ENCODE measurements at places on chromosomes 1 and 21.

DNA sequence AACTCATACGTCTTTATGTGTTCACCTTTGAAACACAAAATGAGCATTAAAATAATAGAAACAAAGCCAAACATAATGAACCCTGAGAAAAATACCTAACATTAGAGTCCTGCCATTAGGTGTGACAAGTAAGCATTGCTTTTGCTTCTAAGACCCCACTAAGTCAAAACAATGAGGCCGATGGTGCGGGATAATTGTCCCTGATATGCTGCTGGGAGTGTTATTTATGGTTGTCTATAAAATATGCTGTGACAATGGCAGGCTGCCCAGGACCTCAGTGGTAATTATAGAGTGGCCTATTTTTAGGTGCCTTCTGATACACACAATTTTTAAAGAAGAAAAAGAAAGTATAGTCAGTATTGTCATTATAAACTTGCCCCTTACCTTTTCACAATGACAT, 1423.1 kb downstream of the AMY1C start:
- DNase-seq = peak; percentile 61

DNA sequence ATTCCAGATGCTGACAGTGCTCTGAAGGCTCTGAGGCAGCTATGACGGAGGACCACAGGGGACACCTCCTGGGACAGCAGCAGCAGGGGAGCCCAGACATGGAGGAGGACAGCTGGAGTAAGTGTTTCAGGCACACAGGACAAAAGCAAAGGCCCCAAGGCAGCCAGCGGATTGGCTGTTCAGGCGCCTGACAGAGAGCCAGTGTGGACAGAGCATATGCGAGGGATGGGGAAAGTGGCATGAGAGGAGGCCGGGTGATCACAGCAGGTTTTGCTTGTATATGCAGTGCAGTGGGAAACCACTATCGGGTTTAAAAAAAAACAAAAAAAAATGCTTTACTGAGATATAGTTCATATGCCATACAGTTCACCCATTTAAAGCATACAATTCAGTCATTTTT, 19.1 kb downstream of the CHRNB2 start:
- no peak for DNase-seq

DNA sequence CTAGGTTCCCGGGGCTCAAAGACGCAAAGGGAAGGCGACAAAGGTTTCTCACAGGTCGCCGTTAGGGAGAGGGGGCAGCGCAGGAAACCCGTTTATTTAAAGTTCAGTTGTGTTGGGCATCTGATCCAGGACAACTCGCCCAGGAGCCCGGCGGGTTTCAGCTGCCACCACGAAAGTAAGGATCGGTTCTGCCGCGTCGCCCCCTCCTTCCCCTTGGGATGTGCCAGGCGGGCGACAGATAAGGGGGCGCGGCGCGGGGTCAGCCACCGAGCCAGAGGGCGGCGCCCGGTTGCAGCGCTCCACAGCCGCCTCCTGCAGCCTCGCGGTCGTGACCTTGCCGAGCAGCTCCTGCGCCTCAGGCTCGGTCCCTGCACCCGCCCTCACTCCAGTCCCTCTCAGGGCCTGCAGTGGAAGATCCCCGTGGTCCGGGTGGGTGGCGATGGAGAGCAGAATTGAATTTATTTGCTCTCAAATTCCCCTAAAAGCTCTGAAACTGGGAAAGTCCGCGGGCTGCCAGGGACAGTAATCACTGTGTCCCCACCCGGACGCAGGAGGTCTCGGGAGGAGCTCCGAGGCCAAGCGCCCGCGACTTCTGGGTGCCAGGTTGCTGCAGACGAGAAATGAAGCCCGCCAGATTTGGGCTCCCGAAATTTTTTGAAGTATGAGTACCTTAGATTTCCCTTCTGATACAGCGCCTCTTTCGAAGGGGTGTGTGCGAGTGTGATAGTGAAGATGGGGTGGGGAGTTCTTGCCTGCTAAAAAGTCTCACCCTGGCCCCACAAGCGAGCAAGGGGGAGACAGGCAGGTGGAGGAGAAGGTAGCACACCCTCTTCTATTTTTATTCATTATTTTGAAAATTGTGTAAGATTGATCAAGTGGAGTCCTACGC, 28.4 kb upstream of the NFIA start:
- no peak for DNase-seq

- no peak for DNase-seq
Measured at GRCh38 chr1:208251911-208252835, 8.0 kb upstream of the PLXNA2 start.

DNA sequence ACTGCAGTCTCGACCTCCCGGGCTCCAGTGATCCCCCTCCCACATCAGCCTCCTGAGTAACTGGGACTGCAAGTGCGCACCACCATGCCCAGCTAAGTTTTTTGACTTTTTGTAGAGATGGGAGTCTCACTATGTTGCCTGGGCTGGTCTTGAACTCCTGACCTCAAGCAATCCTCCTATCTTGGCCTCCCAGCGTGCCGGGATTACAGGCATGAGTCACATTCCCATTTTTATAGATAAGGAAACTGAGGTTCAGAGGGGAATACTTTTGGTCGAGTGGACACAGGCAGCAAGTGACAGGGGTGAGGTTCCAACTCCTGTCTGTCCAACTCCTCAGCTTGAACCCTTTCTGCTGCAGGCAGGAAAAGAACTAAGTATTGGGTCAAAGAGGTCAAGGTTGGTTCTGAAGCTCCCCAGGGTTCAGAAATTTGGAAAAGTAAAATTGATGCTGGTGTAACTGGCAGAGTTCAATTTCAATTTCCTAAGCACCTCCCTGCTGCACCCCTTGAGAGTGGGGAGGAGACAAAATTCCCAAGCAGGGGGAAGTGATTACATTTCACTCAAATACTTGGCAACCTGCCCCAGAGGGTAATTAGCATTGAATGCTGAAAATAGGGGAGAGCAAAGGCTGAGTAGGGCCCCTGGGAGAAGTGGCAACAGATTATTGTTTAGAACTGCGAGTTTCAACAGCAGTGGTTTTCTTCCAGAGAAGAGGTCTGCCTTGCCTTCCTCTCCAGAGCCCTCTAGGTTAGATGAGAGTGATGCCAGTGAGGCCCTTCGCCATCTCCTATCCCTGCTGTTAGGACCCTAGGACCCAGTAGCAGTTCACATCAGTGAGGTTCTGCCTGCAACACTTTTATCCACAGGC, 17.5 kb upstream of the ALPL start:
- DNase-seq = peak; percentile 47

DNA sequence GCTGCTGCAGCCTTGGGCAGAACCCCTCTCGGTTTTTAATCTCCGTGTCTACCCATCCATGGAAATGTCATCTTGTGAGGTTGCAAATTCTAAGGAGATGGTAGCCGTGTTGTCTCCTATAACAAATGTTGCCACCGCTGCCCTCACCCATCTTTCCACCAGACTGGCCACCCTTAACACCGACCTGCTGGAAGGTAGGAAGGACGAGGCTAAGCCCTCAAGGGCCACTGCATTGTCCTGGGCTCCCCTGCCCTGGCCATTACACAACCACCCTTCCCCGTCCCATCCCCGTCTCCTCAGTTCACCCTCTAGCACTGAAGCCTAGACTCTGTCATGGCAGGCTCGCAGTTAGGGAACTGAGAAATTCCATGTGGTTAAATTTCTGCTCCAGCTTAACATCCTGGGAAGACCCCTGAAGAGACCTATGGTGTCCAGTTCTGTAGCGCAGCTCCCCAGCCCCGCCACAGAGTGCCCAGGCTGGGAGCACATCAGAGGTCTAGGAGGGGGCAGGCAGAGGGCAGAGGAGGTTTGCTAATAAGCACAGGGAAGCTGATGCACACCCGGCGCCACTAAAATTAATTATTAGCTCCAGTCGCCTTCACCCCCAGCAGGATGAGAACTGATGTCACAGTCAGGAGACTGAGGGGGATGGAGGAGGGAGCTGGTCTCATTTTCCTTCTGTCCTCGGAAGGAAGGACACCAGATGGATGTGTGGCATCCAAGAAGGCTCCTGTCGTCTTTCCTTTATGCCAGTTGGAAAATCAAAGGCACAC, 38.3 kb downstream of the STUM start:
- DNase-seq = no peak

GRCh38 chr1:145992502-145992936, 3.9 kb downstream of the TXNIP start:
- no peak for DNase-seq

- no peak for DNase-seq
Measured at GRCh38 chr1:240516069-240516468, 95.9 kb downstream of the GREM2 start.

DNA sequence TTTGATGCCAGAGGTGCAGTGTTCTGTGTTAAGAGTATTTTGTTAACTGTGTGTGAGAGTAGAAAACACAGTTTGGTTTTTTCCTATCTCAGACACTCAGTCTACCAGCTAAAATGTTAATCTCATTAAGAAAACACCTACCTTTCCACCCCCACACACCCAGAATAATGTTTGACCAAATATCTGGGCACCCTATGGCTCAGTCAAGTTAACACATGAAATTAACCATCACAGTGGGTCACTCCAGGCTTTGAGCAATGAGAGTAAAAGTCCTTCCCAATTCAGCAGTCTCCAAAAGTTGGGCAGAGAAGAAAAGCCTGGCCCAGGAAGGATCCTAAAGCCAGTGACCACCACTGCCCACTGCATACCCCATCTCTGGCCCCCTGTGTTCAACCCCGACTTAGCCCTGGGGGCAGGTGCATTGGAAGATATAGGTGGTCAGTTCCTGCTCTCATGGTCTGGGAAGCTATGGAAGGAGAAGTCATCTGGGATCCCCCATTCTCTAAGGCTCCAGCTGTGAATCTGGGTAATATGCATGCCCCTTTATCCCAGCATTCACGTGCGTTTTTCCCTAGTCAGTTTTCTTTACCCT, 50.2 kb upstream of the CSF3R start:
- DNase-seq = no peak

- no peak for DNase-seq
Measured at GRCh38 chr1:61215676-61216289, 133.4 kb downstream of the NFIA start.

DNA sequence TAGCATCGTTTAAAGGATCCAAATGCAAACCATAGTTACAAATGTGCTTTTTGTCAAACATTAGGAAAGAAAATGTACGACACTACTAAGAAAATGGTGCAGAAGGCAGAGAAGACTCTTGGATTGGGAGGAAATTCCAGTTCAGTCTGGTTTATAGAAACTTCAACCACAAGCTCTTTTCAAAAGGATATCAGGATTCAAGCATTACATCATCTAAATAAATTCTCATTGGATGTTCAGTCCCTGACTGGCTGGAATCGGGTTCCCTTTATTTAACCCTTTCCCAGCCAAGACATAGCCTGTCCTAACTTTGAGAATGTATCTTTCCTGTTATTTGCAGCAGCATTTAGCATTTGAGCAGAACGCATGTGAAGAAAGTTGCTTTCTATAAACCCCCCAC, 184.6 kb downstream of the LMO4 start:
- DNase-seq = no peak

GRCh38 chr1:67978890-67979516, 71.4 kb downstream of the DIRAS3 start:
- DNase-seq = no peak

DNA sequence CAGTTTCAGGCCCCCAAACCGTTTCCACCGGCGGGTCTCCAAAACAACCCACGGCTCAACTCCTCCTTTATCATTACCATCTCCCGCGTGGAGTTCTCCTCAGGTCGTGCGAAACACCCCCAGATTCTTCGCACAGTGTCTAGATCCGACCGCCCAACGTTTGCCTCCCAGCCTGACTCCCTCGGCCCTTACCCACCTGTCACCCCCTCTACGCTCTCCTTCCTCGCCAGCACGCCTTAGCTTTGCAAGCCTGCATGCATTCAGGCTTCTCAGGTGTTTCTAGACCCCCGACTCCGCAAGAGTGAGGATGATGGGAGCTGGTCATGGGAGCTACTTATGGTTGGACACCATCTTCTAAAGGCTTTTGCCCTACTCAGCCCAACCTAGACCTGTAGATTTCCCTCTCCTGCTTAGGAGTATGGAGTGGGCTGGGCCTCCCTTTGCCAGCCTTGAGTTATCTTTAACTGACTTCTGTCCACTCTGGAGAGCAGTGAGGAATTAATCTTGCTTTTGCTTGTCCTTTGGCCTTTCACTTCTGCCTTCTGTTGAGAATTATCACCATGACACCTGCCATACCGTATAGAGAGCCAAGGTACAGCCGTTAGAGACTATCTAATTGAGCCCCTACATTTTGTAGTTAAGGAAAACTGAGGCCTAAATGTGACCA, 865 bp downstream of the ATP5IF1 start:
- DNase-seq = peak; percentile 43

- DNase-seq = no peak
Measured at GRCh38 chr1:43613075-43613942, 36.6 kb upstream of the KDM4A start.

DNA sequence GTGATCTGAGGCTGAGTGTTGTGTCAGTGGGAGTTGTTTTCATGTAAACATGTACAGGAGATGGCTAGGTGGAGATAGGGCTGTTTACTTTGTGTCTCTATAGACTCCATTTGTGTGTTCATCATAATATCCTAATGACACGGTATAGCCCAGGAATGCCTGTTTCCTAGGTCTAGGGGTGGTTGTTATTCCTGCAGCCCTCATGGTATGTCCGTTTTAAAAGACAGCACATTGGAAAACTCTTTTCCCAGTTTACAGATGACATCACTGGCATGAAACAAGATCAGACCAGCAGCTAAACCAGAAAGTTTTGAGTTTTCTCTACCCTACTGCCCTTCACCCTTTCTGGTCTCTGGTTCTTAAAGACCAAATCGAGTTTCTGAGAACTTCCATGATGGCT, 227.3 kb upstream of the TMEM51 start:
- no peak for DNase-seq

DNA sequence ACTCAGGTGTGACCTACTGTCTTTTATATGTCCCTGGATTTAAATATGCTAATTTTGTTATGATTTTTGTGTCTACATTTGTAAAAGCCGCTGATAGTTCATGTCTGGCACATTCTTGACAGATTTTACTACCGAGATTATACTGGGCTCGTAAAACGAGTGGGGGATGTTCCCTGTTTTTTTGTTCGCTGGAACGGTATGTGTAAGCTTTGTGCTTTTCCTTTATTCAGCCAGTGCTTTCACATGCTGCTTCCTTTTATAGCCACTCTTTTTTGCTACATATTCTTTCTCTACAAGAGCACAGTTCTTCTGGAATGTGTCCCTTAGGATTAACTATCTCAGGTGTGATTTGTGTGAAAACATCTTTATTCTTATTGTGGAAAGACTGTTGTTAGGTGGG, 46.6 kb downstream of the ADARB1 start:
- DNase-seq = no peak

GRCh38 chr1:231719485-231720183, 93.0 kb downstream of the DISC1 start:
- DNase-seq = no peak

DNA sequence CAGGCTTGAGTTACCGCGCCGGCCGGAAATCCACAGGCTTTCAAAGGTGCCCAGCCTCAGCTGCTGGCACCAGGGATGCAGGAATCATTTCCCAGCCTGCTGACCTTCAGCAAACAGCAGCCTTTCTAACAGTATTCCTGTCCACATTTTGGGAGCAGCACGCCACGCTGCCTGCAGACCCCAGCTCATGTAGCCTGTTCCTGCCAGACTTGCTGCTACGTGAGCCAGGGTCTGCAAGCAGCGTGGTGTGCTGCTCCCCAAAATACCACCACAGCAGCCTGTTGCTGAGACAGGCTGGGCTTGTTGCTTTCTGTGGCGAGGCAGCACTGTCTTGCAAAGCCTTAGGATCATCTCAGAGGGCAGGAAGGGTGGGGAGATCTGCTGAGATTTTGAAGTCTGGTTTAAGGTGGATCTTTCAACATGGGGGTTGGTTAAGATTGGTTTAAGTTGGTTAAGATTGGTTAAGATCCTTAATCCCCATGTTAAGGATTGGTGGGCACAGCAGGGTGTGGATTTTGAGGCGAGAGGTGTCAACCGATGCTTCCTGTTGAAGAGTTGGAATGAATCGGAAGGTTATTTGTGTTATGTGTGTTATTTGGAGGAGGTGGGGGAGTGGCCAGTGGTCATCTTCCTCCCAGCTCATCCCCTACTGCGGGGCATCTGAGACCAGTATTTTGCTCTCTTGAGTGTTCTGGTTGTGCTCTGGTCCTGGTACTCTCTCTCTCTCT, 12.9 kb downstream of the FAAH start:
- no peak for DNase-seq

Measured in NCI-H1092 treated with DMSO at 0.1 percent for 48 hours (cell line).